Astrocyte of the spinal cord (primary cell): ENCODE measurements at places on chromosomes 12 and 14.

- DNase-seq: no peak
Measured at GRCh38 chr12:108211157-108211556, 82.1 kb downstream of the WSCD2 start.

DNA sequence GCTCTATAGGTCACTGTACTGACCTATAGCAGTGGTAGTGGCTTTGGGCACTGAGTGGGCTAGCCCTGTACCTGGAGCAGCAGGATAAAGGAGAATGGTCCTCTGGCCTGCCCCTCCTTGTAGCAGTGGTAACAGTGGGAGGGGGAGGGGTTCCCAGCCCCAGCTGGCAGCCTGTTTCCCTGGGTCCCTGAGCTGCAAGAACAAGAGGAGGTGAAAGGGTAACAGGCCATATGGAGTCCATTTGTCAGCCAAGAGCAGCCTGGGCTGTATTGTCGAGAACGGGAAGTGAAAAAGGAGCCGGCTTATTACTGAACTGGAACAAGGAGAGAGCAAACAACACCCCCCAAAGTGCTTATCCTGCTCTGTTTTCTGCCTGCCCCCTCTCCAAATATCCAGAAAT lies 73.8 kb upstream of the SRSF5 start:
- no peak for DNase-seq

DNA sequence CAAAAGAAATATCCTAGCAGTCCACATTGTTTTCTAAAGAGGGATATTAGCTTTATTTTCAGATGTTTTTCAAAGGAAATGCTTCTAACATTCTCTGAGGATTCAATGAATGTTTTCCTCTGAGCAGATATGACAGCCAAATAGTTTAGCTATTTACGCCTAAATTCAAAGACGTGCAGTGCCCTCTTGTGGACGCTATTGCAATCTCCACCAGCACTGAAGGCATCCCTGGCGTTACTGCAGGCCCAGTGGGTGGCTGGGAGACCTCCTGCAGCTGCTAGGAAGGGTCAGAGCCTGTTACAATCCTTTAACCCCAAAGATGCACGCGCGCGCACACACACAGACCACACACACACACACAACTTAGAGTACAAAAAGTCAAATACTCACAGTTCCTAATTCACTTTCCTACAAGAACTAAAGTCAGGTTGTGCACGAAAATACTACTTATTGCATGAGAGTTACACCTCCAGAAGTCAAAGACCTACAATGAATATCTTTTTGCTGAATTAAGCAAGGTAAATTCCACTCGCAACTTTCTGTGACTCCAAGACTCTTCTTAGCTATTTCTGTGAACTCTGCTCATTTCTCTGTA lies 589.3 kb upstream of the TMEM132C start:
- peak; percentile 88 for DNase-seq

- DNase-seq: no peak
Measured at GRCh38 chr14:24712909-24713308, 78.9 kb upstream of the GZMB start.

DNA sequence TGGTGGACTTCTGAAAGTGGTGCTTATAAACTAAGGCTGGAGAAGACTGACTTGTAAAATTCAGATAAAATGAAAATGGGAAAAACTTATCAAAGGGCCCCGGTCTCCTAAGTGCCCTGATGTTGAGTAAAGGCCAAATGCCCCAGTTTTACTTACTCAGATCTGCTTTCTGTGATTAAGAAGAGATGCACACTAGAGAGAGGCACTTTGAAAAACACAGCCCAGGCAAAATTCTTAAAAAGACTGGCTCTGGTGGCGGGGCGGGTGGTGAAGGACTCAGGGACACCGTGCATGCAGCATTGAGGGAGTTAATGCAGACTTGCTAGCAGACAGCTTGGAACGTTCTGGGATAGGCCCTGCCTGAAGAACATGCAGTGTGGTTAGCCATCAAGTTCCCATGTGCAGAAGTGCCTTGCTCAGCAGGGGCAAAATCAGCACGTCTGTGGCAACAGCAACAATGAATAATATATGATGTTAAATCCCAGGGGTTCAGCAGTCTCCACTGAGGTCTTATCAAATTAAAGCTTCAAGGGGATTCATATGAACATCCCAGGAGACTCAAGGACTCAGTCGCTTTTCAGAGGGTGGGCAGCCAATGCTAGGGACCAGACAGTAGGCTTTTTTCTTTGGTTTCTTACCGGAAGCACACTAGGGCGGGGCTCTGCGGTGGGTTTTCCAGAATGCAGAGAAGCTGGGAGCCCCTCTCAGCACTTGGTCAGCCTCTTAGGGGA lies 105.0 kb downstream of the DAD1 start:
- DNase-seq: peak; percentile 67

GRCh38 chr12:111412007-111412829 lies 6.5 kb downstream of the SH2B3 start:
- peak; percentile 75 for DNase-seq

DNA sequence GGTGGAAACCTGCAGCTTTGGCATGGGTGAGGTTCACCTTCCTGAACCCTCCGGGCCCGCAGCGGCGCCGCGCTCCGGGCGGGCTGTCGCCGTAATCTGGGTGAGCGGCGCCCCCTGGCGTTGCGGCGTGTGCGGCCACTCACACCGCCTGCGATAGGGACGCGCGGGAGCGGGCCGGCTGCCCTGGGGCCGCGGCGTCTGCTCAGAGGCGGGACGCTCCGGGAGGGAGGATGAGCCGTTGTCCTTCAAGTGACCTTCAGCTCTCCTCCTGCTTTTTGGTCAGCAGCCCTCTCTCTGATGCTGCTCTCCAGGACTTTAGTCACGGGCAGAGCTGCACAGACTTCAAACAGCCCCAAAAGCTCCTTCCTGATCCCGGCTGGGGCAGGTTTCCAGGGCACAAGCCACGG lies 211.7 kb upstream of the FKBP4 start:
- DNase-seq: peak; percentile 28

GRCh38 chr12:102501773-102502172 lies 21.4 kb upstream of the IGF1 start:
- DNase-seq: no peak

- DNase-seq: no peak
Measured at GRCh38 chr14:69554500-69554899, 20.2 kb downstream of the CCDC177 start.

GRCh38 chr12:123133701-123134100 lies 17.2 kb downstream of the PITPNM2 start:
- DNase-seq: no peak

- DNase-seq: peak; percentile 78
Measured at GRCh38 chr12:1217191-1217949, 226.3 kb downstream of the ERC1 start.
